Mammary epithelial cell (primary cell): ENCODE measurements at places on chromosomes 1 and 21. TPM values are rescaled to one million over a fixed set of nuclear protein-coding genes. Genes with fewer than 3 reads are reported as not detected.

The FRRS1 gene
- 6.1 TPM for polyA plus RNA-seq

The SLC27A3 gene
- polyA plus RNA-seq = 13.6 TPM

The NR0B2 gene
- not detected for polyA plus RNA-seq

The SPEN gene
- 6.5 TPM for polyA plus RNA-seq

The IL20 gene
- 0.10 TPM for polyA plus RNA-seq

The PRR9 gene
- polyA plus RNA-seq = 0.05 TPM
